ENCODE measurements at places on chromosomes 12 and 14. TPM values are rescaled to one million over a fixed set of nuclear protein-coding genes. Genes with fewer than 3 reads are reported as not detected.

DNA sequence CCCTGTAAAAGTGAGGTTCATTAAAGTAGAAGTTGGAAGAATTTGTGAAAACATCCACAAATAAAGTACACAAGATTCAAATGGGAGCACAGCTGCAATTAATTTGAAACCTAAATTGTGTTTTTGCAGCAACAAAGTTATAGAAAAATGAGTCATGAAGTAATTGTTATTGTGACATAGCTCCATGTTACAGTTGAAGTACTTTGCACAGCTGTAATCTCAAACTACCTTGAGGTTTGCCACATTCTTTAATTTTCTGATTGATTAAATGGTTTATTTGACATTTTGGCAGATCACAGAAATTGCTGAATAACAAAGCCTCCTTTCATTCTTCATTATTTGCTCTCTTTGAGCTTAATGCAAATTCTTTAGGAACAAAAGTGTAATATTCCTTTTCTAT, 111.3 kb downstream of the RMST start:
- DNase-seq, result no peak

DNA sequence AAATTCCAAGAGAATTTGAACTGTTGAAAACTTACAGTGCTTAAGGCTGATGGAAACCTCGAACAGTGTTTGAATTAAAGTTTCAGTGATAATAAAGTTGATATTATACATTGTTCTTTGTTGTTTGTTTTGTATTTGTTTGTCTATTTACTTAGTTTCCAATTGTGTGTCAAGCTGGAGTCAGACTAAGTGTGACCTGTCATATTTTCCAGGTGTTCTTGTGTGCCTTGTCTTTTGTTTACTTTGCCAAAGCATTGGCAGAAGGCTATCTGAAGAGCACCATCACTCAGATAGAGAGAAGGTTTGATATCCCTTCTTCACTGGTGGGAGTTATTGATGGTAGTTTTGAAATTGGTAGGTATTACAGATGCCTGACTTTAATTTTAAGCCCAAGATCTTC, 6.0 kb downstream of the SLCO1C1 start:
- no peak for DNase-seq

DNA sequence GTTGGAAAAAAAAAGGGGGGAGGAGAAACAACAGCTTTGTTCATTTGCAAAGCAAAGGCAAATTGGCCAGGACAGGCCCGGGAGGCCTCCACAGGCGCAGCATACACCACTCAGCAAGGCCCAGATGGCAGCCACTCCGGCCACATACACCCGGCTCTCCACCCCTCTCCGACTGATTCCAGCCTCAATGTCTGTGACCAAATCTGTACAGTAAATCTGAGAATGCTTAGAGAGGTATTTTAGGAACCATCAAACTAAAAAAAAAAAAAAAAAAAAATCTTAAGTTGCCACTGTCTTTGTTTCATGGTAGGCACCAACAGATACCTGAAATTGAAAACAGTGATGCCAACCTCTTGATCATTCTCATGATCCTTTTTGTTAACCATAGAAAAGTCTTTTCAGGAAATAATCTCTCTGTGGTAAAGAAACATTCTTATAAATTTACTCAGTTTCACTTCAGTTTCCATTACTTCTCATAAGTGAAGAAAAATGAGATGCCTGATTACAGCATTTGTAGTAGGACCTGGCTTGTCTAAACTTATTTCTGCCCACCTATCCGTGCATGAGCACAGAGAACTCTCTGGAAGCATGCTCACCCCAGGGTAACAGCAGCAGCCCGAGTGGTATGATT, 20.2 kb downstream of the VPS37B start:
- DNase-seq, result no peak

The BDKRB1 gene
- not detected for total RNA-seq

GRCh38 chr12:16155938-16156337, 121.5 kb downstream of the SLC15A5 start:
- DNase-seq, result no peak

DNA sequence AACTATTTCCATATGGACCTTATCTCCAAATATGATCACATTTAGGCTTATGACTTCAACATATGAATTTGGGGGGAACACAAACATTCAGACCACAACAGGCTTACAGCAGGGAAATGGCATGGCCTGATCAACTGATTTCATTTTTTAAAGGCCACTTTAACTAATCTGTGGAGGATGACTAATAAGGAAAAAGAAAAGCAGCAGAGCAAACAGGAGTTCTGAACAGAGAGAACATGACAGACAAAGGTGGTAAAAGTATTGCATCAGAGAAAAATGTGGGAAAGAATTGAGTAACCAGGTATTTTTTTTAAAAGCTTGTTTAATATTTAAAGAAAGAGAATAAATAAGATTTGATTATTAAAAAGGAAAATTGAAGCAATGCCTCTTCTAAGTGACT, 366.1 kb upstream of the TMPO start:
- DNase-seq, result no peak

GRCh38 chr14:30016002-30016401, 88.4 kb upstream of the PRKD1 start:
- DNase-seq, result no peak

DNA sequence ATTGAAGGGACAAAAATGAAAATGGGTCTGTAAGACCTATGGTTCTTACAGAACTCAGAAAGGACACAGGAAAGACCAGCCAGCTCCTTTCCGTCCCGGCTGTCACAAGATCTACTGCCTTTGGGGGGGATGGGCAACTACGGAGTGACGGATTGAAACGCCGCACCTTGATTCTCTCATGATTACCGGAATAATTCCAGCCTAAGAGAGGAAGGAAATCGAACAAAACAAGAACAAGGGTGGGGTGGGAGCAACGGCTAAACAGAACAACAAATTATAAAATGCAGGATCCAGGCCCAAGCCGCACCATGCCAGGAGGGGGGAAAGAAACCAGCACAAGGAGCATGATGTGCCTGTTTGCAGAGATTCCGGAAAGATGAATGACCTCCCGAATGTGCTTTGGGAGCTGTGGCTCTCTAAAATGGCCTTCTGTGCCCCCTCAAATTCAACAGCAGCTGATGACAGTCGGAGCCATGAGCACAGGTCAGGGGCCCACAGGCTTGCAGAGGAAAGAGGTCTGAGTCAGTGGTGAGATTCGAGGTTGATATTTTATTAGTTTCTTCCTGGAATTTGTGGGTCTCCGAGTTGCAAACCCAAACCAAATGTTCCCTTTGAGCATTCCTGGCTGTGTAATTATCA, 72.1 kb downstream of the SPRING1 start:
- DNase-seq, result no peak

DNA sequence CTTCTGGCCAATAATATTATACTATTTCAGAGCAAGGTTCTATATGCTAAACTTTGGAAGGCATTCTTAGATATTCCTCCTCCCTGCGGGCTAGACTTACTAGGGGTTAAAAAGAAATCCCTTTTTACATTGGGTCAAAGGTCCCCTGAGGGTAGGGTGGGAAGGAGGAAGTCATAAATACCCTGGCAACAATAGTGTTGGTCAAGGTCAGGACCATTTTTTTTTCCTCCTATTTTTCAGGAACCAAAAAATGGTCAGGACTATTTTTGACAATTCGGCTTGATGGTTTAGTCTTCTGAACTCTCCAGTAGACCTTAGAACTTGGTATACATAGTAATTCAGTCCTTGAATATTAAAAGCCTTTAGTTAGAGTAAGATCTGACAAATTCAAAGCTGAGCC, 4.5 kb upstream of the NANOG start:
- DNase-seq, result no peak

The TC2N gene
- total RNA-seq, result 12.0 TPM

DNA sequence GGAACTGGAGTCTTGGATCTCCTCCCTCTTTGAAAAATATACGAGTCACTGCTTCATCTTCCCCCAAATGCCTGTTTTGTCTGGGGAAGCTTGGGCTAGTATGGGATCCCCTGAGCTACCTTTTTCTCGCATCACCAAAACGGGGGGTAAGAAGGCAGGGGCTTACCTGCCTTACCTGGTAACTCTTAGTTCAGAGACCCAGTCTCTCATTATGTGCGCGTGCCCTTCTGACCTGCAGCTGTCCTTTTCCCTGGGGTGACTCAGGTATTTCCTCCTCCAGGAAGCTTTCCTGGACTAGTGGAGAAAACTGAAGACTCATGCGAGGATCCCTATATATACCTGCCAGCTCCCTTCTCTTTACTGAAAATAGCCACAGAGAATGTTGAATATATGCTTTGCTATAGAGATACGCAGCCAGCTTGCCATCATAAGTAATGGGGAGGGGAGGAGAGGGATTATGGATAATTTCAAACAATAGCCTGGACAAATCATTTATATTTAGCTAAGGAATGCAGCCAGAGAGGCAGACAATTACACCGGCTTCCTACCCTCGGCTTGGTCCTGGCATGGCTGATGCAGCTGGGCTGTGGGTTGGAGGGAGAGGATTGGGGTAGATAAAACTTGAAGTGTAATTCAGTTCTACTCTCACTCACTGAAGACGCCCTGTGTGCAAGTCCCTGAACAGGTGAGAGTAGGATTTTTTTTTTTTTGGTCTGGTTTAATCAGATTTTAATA, 1.1 kb downstream of the TSPAN9 start:
- no peak for DNase-seq

- no peak for DNase-seq
Observed at GRCh38 chr12:107144990-107145389, 51.6 kb upstream of the CRY1 start.

GRCh38 chr14:99883866-99884650, 90.8 kb downstream of the EML1 start:
- DNase-seq, result no peak

GRCh38 chr12:124073356-124074035, 100.5 kb downstream of the ZNF664 start:
- DNase-seq, result peak; percentile 22

The CPNE6 gene
- not detected for total RNA-seq

DNA sequence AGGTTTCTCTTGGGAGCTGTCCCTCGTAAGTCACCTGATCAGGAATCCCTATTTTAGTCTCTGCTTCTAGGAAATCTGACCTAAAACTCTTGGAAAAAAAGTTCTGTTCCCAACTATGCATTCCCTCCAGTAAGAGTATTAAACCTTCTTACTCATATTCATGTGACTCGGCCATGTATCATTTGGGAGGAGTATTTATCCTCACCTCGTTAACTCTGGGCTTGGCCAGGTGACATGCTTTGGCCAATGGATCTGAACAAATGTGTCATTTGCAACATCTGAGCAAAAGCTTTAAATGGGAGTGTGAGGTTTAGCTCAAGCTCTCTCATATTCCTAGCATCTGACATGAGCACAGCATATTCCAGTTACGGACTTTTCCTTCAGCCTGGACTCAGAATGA, 226.8 kb downstream of the NUAK1 start:
- DNase-seq, result no peak

The FSCB gene
- not detected for total RNA-seq

DNA sequence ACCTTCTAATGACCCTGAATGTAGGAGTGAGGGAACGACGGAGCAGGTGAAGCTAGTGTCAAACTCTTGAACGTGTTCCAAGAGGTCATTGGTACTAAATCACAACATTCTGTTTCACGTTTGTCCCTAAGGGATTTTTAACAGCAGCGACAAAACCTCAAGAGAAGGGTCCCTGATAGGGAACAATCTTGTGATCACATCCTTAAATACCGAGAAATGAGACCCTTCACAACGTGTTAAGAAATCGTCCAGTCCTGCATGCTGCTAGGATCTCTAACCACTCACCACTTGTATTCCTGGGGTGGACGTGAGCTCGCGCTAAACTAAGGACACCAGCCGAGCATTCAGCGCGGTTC, 134.1 kb upstream of the KRAS start:
- DNase-seq, result no peak

The RNF41 gene
- 34.1 TPM for total RNA-seq

GRCh38 chr14:36773136-36773540, 111.5 kb downstream of the PAX9 start:
- no peak for DNase-seq

GRCh38 chr12:127416796-127417195, 850.2 kb upstream of the TMEM132C start:
- DNase-seq, result no peak

The RPS6KA5 gene
- total RNA-seq, result 47.5 TPM

Measured in natural killer cell treated with Interleukin-12 subunit alpha and Interleukin-12 subunit beta and Interleukin-15 and Interleukin-18, amount 100 ng/mL, for 72 hours (primary cell).